Hematopoietic multipotent progenitor cell treated with erythropoietin and hydrocortisone succinate and interleukin-3 and kit ligand, for 6 days (in vitro differentiated cells): ENCODE measurements at places on chromosomes 6 and 20.

- DNase-seq, result no peak
These were observed 115.2 kb downstream of the CEBPB start for GRCh38 chr20:50305636-50306477.

DNA sequence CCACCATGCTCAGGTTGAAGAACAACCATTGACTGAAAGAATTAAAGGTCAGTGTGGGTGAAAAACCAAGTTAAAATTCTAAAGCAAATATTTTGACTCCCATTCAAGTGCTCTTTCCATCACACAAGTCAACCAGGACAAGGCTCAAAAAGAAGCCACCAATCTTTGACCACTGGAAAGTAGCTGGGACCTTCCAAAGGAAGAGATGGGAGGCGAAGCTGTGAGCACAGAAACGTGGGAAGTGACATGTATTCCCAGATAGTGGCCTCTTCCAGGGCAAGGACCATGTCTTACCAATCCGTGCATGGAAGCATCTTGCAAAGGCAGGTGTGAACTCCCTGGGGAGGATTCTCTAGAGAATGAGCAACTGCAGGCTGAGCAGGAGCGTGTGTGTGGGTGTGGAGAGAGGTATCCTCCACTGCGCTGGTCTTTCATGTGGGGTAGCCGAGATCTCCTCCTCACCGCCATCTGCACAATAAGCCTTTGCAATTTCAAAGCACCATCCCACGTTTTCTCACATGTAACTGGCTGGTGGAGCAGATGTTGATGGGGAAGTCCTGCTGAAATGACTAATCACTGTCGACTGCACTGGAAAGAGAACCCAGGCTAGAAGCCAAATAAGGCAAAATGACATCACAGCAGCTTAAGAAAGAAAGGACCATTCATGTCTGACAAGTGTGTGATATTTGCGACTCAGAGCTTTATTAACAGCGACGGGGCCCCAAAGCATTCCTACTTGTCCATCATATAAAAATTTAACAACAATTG is 189.4 kb upstream of the RREB1 start:
- peak; percentile 53 for DNase-seq

- no peak for DNase-seq
These were observed 110.5 kb downstream of the ISM1 start for GRCh38 chr20:13331536-13331935.

DNA sequence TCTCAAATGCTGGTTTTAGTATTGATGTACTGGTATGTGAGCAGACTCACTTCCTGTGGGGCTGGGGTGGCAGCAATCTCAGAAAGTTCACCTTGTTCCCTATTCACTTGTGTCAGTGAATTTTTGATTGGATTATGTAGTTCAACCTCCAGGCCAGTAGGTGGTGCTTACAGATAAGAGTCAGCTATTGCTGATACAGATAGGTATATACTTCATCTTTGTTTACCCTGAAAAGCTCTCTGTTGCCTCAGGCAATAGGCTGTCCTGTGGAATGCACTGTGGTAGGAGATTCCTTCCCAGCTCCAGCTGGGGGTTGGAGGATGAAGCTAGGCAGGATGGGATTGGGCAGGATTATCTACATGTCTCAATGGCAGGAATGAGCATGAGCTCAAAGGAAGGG is 851.2 kb upstream of the EYS start:
- peak; percentile 27 for DNase-seq

- no peak for DNase-seq
These were observed 281.5 kb downstream of the SLC35F1 start for GRCh38 chr6:118188561-118188960.

DNA sequence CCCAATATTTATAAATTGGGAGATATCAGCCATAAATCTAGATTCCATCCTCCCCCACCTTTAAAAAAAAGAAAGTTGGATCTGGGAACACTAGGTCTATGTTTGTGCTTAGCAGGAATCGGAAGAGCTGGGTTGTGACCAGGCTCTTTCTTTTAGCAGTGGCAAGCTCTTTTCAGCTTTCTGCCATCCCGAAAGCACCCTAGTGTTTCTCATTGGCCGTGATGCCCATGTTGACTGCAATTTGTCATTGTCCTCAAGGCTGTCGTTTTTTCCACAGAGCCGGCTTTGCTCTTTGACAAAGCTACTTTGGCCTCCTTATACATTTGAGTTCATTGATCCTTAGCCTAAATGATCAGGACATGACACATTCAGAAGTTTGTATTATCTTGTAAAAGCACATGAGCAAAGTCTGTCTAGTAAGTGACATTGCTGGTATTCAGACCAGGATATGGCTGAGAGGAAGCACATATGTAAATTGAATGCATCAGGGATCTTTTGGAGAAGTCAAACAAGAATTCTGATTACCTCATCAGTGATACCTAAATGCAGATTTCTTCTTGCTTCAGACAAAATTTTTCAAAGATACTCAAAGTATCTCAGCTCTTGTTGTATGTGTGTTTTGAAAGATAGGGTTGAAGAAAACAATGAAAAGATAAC is 50.1 kb downstream of the CARMIL1 start:
- DNase-seq, result no peak

GRCh38 chr20:37902504-37903313 is at the start of gene VSTM2L:
Gene VSTM2L, plus strand, starts transcription at chr20:37903127. Its CDS starts 224 bp downstream, at chr20:37903351.
- DNase-seq, result peak; percentile 32
